ENCODE measurements at places on chromosomes 2 and 18.

DNA sequence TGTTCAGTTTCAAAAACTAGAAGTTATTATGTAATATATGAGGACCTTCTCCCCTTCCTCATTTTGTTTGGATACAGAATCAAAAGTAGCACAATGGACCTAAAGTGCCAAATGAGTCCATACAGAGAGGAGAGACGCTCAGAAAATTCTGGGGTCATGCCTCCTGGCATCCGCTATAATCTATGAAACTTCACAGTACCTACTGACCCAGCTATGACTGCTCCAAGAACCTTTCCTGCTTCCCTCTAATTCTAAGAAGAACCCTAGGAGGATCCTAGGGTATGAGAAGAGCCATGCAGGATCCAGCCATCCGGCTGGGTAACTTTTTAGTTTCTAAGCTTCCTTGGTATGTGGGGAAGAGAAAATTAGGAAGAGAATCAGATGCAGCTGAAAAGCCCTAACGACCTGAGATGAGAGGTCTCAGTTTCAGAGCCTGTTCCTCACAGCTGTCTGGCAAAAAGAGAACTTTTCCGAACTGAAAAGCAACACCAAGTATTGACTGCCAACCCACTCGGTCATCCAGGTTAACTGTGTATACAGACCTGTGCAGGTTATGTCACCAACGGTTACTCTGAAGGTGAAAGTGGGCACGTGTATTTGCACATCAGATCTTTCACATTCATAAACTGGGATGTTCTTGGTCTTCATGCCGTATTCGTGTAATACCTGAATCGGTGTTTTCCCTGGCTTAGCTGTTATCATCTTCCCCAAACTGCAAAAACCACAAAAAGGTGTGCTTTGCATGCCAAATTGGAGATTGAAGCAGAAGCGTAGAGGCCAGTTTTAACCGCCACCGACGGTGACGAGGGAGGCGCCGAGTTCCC, 1.1 kb downstream of the PRKRA start:
- DNase-seq = no peak

- no peak for DNase-seq
These were observed 38.4 kb downstream of the PPM1B start for GRCh38 chr2:44207102-44207501.

DNA sequence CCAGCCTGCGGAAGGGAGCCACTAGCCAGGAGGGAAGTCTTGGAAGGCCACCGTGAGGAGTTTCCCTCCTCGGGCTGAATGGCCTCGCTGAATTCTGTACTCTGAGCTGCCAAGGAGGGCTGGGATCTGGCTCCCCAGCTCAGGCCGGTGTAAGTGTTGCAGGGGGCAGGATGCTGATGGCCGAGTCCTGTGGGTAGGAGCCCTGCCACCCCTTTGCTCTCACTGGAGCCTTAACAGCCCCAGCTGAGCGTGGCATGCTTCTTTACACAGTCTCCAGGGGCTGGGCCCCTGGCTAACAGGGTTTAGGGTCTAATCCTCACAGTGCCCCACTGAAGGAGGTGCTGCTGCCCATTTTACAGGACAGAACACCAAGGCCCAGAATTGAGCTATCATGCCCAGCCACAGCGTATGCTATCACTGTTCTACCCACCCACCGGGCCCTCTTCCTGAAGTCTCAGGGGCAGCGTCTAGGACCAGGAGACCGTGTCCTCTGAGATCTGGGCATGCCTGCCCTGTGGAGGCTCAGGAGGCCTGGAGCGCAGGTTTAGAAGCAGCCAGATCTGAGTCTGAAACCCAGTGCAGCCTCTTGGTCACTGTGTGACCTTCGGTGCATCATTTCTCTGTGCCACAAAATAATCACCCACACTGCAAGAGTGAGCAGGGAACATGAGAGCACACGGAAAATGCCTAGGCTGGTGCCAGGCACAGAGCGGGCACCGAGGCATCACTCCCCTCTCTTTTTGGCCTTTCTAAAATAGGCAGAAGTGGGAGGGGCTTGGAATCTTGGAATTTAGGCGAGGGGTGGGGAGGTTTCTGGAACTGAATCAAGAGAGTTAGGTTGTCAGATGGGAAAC, 42.9 kb downstream of the TMEM37 start:
- DNase-seq = no peak

GRCh38 chr2:213161759-213162515, 10.5 kb upstream of the IKZF2 start:
- DNase-seq = no peak

GRCh38 chr2:20181761-20182160, 43.2 kb downstream of the SDC1 start:
- DNase-seq = no peak

- DNase-seq = no peak
These were observed 89.9 kb upstream of the RANBP2 start for GRCh38 chr2:108629417-108629816.

GRCh38 chr2:22281033-22281432, 1103.9 kb upstream of the KLHL29 start:
- no peak for DNase-seq

DNA sequence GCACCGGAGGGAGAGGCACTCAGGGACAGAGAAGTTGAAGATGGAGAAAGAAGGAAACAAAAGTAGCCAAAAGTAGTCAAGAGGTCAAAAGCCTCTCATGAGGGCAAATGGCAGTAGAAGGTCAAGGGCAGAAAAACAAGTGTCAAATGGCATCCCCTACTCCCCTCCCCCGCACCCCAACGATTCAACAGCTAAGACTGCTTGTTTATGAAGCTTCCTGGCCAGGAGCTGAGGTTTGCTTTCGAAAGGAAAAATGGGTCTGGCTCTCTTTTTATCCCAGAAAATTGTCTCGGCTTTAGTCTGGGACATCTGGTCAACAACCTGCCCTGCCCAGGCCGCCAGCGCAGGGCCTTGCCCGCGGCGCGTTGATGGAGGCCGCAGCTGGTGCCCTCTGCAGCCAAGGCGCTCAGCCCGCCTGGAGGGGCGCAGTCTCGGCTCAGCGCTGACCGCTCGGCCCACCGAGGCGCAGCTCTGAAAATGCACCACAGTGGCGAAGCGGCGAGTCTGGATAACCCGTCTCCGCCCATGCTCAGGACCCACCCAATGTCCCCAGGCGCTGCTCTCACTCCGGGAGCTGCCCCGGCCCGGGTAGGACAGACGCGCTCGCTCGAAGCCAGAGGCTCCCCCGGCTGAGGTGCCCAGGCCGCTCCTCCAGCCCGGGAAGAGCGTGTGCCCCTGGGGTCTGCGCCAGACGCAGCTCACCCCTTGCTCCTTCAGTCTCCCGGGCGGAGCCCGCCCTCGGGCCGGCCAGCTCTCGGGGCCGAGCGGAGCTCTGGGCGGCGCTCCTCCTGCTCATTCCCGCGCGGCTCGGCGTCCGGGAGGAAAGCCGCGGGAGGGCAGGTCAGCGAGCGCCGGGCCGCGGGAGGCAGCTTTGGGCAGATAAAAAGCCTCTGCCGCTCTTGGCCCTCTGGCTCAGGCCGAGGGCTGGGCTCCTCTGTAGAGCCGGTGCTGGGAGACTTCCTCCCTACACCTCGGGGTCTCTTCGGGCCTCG, 1.8 kb upstream of the TBR1 start:
- no peak for DNase-seq

GRCh38 chr2:215615803-215616174, 179.9 kb upstream of the FN1 start:
- no peak for DNase-seq

DNA sequence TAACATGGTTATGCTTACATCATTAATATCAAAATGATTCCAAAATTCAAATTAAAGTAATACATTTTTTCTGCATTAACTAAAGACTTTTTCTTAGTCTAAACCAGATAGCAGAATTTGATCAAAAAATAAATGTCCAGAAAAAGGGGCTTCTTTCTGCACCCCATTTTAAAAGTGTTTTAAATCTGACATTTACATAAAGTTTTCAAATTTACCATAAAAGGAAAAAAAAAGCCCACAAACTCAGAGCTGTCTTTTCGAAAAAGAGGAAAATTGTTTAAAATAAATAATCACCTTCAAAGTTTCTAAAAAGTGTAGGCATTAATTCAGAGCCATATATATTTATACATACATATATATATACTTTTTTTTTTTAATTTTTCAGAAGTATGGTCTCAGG, 1.5 kb downstream of the FASTKD1 start:
- no peak for DNase-seq

GRCh38 chr2:3001615-3002560, 375.7 kb downstream of the EIPR1 start:
- DNase-seq = no peak
